ENCODE measurements at places on chromosomes 1 and 21.

- peak; percentile 89 for DNase-seq
Measured at GRCh38 chr1:26417111-26417759, 6.6 kb downstream of the LIN28A start.

- no peak for DNase-seq
Measured at GRCh38 chr21:42834726-42835191, 44.6 kb downstream of the WDR4 start.

GRCh38 chr1:188240772-188241406 lies 1412.1 kb downstream of the PLA2G4A start:
- DNase-seq, result no peak

DNA sequence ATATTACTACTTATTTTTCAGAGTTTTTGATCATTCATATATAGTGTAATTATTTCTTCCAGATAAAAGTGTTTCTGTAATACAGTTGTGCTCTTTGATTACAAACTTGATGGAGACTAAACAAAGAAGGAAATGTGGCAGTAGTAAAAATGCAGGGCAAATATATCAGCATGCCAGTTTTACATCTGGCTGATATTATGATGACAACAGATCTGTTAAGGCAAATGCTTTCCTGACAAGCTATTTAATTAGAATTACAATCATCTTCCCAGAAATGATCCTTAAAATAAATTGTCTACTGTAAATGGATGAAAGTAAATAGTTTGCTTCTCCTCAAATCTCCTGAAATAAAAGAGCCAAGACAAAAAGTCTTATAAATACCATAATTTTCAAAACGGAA lies 1659.8 kb downstream of the BRINP3 start:
- DNase-seq, result no peak

- no peak for DNase-seq
Measured at GRCh38 chr1:35033346-35033745, 1.6 kb upstream of the ZMYM6 start.

DNA sequence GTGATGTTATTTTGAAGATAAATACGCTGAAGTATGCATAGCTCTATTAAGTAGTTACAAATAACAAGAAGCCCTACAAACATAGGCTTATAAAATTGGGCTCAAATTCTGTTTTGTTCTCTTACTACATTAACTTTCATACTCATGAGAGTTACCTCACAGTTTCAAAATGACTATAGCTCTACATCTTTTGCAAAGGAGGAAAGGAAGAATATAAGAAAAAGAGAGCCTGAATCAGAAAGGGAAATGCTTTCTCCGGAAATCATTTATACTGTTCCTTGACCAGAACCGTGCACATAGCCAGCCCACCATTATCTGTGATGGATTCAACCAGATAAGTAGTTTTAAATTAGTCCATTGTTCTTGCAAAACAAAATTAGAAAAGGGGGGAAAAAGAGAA lies 1252.1 kb downstream of the NCAM2 start:
- DNase-seq, result no peak

GRCh38 chr1:11377001-11377583 lies 101.9 kb upstream of the DISP3 start:
- peak; percentile 91 for DNase-seq

DNA sequence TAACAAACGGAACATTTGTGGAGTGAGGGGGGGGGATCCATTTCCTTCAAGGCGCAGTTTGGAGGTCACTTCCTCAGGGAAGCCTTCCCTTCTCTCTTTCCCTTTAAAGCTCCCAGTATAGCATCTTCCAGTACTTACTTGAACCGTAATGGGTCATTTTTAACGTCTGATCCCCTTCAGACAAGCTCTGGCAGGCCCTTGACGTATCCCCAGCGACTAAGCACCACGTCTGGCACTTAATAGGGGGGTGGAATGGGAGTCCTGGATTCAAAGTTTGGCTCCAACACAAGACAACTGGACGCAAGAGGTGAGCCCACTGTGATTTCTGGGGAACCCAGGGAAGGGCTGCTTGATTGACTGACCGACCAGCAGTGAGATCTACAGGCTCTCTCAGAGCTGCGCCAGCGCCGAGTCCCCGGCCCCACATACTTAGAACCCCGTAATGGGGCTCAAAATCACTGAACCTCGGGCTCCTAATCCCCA lies 441 bp downstream of the YARS1 start:
- DNase-seq, result peak; percentile 26

- DNase-seq, result no peak
Measured at GRCh38 chr1:99328171-99328570, 63.9 kb downstream of the PLPPR4 start.

DNA sequence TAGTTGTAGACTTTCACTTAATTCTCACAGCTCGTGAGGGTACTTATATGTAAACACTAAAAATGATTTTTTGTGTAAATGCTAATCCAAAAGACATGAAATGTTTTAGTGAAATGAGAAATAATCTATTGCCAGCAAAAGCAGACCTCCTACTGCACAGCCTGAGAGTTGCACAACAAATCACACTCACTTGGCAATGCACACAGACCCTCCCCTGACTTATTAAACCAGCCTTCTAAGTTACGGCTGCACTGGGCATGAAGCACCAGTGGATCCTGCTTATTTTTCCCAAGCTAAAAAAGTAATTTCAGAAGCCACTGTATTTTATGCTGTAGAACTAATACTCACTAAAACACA lies 10.3 kb downstream of the ERRFI1 start:
- peak; percentile 54 for DNase-seq

GRCh38 chr21:36255663-36256062 lies 64.3 kb upstream of the MORC3 start:
- DNase-seq, result no peak

- DNase-seq, result peak; percentile 15
Measured at GRCh38 chr1:67214420-67215174, 48.3 kb downstream of the IL23R start.

GRCh38 chr1:94528299-94528698 lies 13.3 kb downstream of the F3 start:
- DNase-seq, result peak; percentile 16

- no peak for DNase-seq
Measured at GRCh38 chr1:150548632-150549495, at the start of gene ADAMTSL4. Gene ADAMTSL4 (plus strand): TSS chr1:150549408. CDS start chr1:150552289, 2,881 bp downstream.

DNA sequence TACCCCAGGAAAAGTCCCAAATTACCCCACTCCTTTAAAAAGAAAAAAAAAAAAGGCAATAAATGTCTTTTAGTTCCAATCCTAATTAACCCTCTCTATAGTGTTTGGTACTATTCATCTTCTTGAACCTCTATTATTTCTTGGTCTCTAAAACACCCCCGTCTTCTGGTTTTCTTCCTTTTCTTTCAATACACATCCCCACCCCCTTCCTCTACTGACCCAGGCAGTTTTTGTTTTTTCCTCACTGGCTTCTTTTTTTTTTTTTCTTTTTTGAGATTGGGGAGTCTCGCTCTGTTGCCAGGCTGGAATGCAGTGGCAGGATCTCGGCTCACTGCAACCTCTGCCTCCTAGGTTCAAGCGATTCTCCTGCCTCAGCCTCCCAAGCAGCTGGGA lies 26.1 kb downstream of the EGLN1 start:
- DNase-seq, result no peak

DNA sequence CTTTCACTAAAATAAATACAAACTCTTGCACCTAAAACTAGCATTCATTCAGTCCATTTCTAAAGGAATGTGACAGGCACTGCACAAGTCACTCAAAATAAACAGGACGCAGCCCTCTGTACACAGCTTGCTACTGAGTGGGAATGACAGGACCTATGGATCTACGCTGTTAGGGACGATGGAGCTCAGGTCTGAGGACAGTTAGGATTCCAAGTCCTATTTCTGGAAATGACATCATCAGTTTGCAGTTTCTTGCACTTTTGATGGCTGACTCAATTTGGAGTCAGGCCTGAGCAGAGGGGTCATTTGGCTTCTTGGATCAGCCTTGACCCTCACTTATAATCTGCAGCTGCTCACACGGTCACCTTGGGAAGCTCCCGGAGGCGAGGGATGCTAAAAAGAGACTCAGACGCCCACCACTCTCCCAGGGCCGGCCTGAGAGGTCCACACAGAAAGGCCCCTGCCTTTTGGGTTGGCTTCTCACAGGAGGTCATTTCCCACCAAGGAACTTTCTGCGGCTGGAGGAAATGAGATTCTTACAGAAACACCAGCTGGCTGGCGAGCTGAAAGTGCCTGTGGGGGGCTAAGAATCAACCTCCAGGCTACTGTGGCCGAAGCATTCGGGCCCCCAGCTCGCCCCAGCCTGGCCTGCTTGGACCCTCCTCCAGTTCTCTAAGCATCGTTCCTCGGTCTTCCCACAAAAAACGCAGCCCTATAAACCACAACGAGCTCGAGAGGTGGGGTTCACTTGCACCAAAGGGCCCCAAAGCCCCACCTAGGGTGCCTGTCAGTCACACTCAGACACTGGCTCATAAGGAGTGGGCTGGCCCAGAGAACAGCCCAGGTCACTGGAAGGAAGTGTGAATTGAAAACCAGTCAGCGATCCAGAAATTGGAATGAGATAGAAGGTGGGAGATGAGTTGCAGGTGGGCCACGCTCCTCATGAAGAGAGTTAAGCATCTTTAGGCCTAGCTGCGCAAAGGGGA lies 8.9 kb upstream of the PDE9A start:
- no peak for DNase-seq

DNA sequence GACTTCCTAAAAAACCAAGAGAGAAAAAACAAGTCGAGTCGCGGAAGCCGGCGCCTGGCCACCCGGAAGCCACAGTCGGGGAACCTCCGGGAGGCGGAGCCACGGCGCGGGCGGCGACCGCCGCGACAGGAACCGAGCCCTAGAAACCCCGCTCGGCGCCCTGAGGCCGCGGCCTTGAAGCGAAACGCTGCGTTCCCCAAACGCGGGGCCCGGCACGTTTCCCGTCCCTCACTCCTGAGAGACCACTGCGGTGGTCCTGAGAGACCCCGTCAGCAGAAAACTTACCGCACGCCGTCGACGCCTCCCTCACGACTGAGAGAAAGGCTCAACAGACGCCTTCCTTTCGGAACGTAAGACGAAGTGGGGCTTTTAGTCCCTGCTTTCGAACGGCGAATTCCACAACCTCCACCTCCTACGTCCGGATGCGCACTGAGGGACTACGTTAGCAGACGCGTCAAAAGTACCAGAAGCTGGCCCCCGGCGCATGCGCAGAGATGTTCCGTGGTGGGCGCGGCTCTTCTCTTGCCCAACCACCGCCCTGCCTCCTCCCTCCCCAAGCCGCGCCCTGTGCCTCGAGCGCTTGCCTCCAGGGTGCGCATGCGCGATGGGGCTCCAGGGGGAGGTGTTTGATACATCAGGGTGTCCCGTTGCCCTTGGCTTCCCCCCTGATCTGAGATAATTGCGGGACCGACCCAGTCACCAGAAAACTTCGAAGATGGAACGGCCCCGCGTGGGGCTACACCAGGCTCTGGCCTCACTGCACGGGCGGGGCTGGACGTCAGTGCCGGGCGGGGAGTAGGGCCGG lies at the start of gene RSRP1:
RSRP1 (minus strand) TSS at position 431 of the 805 bp plus-strand sequence. CDS start 491 bp downstream, outside the sequence.
- DNase-seq, result peak; percentile 99

- no peak for DNase-seq
Measured at GRCh38 chr1:196738730-196739129, 35.9 kb upstream of the CFHR3 start.

DNA sequence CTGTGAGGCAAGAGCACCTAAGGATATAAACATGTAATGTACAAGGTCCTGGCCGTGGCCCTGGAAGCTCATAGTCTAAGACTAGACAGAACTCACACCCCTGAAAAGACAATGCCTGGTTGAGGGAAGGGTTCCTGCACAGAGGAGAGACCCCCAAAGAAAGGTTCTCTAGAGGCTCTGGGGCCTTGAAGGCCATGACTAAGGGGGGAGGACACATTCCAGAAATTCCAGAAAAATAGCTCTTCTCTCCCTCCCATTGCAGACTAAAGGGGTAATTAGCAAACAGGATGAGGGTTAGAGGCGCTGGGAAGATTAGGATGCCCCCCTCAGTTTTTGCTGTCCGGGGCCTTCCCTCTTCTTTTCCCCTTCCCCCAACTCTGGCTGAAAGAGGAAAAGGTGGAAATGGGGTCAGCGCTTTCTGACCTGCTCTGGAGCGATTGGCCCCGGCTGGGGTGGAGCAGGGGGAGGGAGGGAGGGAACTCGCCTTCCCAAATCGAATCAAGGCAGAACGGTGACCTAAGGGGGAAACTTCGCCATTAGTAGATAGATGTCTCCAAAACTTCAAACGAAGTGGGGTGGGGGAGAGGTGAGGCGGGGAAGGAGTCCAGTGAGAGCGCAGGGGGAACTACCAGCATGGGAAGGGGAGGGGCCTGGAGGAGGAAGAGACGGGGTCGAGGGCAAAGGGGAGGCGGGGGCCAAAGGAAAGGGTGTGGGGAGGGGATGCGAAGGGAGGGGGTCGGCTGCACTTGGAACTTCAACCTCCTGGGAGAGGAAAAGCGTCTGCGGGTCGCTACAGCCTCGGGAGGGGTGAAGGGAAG lies 11.8 kb downstream of the PAX7 start:
- no peak for DNase-seq

- DNase-seq, result no peak
Measured at GRCh38 chr1:23196627-23197328, 20.5 kb downstream of the HTR1D start.

- DNase-seq, result no peak
Measured at GRCh38 chr1:34627465-34628240, 127.2 kb upstream of the GJB5 start.

GRCh38 chr1:62316135-62316534 lies 3.1 kb downstream of the KANK4 start:
- DNase-seq, result no peak

DNA sequence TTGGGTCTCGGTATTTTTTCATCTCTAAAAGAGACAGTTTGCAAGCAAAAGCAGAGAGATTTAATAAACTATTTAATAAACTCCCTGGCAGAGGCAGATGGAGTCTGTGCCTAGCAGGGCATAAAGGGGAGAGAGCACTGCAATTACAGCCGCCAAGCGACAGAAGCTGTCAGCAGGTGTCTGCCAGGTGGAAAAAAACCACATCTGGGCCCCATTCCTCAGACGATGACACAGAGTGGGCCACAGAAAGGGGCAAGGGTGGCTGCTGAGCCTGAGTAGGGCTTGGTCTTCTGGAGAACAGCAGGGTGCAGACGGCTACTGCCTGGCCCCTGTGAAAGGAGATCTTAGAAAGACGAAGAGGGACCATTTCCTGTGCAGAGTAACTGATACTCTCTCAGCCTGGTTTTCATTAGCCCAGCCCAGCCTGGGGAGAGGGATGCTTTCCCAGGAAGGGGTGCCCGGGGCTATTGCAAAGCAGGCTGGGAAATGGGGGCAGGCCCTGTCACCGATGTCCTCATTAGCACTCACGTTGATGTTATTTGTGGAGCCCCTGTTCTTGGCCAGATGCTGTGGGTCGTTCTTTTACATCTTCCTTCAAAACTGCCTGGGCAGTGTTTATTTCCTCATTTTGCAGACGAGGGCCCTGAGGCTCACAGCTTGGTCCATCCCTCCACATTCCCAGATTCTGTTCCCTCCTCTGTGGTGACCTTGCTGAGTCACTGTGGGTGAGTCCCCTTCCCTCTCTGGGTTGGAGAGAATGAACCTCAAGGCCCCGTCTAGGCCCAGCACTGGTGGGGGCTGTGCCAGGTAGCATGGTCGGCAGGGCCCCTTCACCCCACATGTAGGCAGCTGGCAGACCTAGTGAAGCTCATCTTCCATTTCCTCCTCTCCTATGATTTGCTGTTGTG lies 472.7 kb downstream of the PTPRU start:
- no peak for DNase-seq

- no peak for DNase-seq
Measured at GRCh38 chr1:219160967-219161366, 12.7 kb upstream of the LYPLAL1 start.
